ENCODE measurements at places on chromosomes 2 and 18.

- no peak for DNase-seq
These were observed 114.8 kb downstream of the ZNF516 start for GRCh38 chr18:76380127-76380729.

- no peak for DNase-seq
These were observed 31.6 kb upstream of the FZD5 start for GRCh38 chr2:207801259-207801658.

DNA sequence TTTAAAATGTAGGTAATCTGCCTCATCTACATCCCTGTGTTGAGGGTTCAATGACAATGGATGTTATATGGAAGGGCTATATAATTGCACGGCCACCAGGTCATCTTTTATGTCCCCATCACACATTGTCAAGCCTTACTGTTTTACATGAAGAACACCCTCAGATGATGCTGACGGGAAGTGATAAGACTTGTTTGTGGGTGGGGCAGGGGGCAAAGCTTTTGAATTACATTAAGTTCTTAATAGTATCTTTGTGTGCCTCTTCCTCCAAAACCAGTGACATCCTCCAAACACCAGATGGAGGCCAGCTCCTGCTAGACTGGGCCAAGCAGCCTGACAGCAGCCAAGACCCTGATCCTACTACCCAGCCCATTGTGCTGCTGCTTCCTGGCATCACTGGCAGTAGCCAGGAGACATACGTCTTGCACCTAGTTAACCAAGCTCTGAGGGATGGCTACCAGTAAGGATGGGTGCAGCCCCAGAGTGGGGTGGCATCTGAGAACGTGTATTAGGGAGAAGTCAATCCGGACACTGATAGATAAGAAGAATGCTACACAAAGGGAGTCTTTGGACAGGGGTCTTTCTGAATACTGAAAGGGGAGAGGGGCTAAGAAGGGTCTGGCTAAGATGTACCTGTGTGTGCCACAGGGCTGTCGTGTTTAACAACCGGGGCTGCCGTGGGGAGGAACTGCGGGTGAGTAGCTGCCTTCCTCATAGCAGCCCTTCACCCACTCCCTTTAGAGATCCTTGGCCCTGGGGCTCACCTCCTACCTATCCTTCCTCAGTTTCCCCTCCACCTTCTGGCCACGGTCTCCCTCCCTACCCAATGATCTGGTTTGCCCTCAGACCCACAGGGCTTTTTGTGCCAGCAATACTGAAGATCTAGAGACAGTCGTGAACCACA is 5.3 kb downstream of the ABHD1 start:
- DNase-seq: no peak

- DNase-seq: no peak
These were observed 15.6 kb upstream of the ACTG2 start for GRCh38 chr2:73877071-73877802.

DNA sequence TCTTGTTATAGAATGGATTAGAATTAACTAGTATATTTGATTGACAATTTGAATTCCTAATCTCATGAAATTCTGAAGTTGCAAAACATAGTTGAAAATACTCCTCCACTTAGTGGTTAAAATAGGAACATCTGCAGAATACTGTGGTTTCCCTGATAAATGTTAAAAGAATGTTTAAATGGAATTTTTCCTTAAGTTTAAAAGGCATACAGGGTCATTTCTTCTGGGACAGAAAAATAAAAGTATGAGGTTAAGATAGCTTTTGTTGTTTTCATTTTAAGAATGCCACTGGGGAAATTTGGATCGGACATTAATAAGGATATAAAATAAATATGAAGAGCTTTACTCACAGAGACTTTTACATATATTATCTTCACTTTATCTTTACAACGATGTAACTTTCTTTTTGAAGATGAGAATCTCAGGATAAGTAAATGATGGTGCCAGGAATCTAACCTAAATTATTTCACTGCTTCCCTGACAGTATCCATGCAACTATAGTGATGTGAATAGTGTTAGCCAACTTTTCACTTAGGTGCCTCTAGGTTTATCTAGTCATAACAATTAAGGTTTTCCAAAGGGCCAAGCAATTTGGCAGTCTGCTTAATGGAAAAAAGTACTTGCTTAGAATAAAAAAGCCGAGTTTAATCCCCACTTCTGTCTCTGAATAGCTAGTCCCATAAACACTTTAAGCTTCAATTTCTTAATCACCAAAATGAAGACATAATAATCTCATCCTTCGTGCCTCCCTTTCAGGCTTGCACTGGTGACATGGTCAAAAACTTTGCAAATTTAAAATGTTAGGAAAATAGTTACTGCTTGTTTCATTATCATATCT is 151.8 kb upstream of the STK17B start:
- no peak for DNase-seq

GRCh38 chr2:222269132-222269531 is 29.7 kb downstream of the PAX3 start:
- DNase-seq: no peak

DNA sequence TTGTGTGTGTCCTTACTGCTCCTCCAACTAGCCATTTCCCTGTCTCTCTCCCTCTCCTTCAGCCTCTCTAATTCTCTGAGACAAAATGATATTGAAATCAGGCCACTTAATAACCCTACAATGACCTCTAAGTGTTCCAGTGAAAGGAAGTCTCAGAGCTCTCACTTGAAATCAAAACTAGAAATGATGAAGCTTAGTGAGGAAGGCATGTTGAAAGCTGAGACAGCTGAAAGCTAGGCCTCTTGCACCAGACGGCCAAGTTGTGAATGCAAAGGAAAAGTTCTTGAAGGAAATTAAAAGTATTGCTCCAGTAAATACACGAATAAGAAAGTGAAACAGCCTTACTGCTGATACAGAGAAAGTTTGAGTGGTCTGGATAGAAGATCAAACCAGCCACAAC is 72.9 kb downstream of the PRKCE start:
- no peak for DNase-seq

DNA sequence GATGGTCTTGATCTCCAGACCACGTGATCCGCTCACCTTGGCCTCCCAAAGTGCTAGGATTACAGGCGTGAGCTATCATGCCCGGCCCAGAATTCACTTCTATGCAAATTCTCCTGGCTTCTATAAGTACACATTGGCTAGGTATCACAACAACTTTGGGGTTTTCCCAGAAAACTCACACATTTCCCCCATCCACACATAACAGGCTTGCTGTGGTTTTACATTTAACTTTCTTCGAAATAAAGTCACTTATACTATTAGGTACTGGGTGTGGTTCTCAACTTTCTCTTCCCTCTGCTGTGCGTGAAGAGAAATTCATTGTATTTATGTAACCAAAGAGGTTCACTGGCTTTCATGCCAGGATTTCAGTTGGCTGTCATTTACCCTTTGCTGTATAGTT is 439.4 kb upstream of the CWC22 start:
- DNase-seq: no peak

- DNase-seq: no peak
These were observed 232.0 kb downstream of the ANAPC1 start for GRCh38 chr2:111652038-111652437.

DNA sequence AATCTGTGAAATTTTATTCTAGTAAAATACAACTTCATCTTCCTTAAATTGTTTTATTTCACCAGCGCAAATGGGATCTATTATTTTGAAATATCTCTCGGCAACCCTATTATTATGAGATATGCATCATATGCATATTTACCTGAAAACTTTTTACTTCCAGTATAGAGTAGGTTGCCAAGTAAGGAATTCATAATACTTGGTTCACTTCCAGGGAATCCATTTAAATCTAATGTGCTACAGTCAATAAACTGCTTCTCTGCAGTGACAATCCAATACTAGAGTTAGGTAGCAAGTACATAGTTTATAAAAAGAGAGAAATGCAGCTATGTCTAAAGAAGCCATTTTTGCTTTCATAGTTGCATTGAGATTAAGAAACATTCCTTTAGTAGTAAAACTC is 88.8 kb upstream of the FAM117B start:
- DNase-seq: no peak

DNA sequence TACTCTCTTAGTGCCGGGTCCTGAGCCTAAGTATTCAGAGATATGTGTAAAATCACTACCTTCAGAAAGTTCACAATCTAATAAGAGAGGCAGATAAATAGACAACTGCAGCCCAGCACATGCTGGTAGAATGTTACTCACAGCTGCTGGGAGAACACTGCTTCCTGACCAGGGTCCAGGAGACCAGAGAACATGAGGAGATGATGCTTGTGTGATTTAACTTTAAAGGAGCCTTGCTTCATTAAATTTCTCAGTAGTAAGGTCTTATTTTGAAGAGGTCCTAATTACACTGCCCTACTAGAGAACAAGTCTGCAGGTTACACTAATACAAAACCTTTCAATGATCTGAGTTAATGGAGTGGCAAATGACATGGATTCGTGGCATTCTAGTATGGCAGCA is 209.9 kb upstream of the TRIB2 start:
- no peak for DNase-seq

- no peak for DNase-seq
These were observed 319.5 kb upstream of the HNMT start for GRCh38 chr2:137644731-137645130.

DNA sequence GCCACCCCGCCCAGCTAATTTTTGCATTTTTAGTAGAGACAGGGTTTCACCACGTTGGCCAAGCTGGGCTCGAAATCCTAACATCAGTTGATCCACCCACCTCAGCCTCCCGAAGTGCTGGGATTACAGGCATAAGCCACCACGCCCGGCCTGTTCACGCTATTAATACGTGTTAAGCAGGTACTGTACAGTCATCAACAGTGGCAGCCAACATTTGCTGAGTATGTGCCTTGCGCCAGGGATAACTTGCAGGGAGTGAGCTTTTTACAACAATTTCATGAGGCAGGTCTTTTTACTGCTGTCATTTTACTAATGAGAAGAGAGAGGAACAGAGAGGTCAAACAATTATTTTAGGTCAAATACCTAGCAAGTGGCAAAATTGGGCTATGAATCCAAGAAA is 115.2 kb downstream of the AP1S3 start:
- DNase-seq: no peak

DNA sequence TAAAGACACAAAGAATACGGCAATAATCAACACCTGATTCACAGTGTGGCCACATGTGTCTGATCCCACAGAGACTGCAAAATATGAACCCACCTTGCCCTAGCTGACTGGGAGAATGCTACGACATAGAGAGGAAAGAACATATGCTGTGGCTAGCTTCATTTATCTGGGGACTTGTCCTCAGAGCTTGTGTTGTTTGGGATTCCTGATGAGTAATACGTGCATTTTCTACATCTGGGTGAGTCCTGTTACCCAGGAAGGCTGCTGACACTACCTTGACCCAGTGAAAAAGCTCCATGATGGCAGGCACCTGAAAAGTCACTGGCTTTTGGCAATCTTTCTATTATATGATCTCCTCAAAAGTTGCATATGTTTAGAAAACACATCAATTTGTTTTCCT is 427.7 kb upstream of the LYPD1 start:
- DNase-seq: no peak

- no peak for DNase-seq
These were observed 248.6 kb upstream of the SALL3 start for GRCh38 chr18:78731016-78731397.

DNA sequence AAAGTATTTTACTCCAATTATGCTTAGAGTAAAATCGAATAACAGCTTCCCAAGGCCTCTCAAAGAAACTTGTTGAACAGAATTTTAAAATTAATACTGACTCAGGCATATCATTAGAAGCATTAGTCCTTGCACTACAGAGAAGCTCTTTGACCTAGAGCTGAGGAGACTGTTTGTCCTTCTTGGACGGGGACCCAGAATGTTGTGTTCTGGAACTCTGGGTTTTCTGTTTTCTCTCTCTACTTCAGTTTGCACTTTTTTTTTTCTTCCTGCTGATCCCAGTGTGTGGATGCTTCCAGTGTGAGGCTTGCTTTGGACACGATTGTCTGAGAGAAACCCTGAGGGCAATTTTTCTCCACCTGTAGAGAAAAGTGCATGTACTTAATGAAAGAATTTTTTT is 847.6 kb downstream of the SOCS6 start:
- no peak for DNase-seq
